Testis (tissue), 5 donors: ENCODE measurements at places on chromosomes 4 and X. TPM values are rescaled to one million over a fixed set of nuclear protein-coding genes. Genes with fewer than 3 reads are reported as not detected.

- H3K36me3 ChIP-seq = no peaks in the 10 kb centered on the region
- no peaks in the 10 kb centered on the region for H3K4me1 ChIP-seq
- H3K4me3 ChIP-seq = peak overlapping the region; percentile 31
- H3K27ac ChIP-seq = no peak overlapping the region
- no peaks in the 10 kb centered on the region for H3K27me3 ChIP-seq
Observed at GRCh38 chr4:27084685-27085361, 224.2 kb downstream of the STIM2 start.

DNA sequence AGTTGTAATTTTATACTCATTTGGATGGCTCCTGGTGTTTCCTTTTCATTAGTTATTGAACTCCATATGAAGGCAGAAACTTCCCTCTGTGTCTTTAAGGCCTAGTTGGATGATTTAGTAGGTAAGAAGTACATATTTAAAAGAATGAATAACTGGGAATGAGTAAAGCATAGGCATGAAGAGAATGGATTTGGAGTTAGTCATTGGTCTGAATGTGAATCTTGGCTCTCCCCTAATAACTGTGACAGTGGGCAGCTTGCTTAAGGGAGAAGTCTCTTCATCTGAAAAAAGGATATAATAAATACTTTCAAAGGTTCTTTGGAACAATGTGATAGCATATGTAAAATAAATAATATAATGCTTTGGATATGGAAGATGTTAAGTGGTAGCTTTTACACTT, 13.2 kb downstream of the SNX25 start:
- H3K4me1 ChIP-seq = peaks cover 45% of the 10 kb centered on the region
- no peak for DNase-seq
- H3K27me3 ChIP-seq = no peaks in the 10 kb centered on the region
- no peaks in the 10 kb centered on the region for H3K36me3 ChIP-seq

GRCh38 chr4:187555174-187555573, 440.4 kb upstream of the ZFP42 start:
- H3K36me3 ChIP-seq = no peaks in the 10 kb centered on the region
- H3K4me1 ChIP-seq = no peaks in the 10 kb centered on the region
- H3K27ac ChIP-seq = no peak overlapping the region
- DNase-seq = no peak

PGAM4 gene
- polyA plus RNA-seq = not detected

IL2RG gene
- 6.8 TPM for polyA plus RNA-seq

GLRB gene
- polyA plus RNA-seq = 2.6 TPM

RPS6KA6 gene
- polyA plus RNA-seq = 3.2 TPM
